ENCODE measurements at places on chromosomes 4 and X. TPM values are rescaled to one million over a fixed set of nuclear protein-coding genes. Genes with fewer than 3 reads are reported as not detected.

GRCh38 chrX:14010566-14010965 is 19.1 kb downstream of the GEMIN8 start:
- no peak for DNase-seq

DNA sequence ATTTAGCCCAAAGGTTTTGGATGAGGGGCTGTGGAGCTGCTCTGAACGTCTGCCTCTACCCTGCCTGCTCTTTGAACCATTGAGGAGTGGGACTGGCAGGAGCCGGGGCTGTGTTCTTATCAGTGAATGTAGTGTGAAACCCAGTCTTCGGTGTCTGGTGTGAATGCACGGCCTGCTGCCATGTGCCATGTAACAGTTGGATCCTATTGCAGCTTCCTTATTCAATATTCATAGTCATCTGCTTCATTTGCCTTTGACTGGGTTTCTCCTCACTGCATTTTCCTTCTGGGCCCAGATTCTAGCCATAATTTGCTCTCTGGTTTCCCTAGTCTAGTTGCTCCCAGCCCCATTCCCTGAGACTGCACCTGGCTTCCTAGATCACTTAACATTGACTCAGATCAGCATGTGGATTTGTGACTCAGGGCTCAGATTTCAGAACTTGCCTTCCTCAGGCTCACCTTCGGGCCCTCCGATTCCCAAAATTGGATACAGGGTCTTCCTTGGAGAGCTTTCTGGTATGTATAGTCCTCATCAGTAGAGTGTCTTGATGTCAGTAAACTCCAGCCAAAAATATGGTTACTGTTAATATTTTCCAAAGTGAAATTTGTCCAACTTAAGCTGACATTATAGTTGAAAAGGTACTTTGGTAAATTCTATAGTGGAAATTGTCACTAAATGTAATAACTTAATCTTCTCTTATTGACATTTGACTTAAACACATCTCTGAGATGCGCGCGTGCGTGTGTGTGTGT is 94.0 kb upstream of the DDIT4L start:
- DNase-seq: no peak

- no peak for DNase-seq
Observed at GRCh38 chrX:142663330-142664095, 362.2 kb upstream of the SPANXN4 start.

- no peak for DNase-seq
Observed at GRCh38 chr4:110400086-110400485, 75.9 kb upstream of the ENPEP start.

DNA sequence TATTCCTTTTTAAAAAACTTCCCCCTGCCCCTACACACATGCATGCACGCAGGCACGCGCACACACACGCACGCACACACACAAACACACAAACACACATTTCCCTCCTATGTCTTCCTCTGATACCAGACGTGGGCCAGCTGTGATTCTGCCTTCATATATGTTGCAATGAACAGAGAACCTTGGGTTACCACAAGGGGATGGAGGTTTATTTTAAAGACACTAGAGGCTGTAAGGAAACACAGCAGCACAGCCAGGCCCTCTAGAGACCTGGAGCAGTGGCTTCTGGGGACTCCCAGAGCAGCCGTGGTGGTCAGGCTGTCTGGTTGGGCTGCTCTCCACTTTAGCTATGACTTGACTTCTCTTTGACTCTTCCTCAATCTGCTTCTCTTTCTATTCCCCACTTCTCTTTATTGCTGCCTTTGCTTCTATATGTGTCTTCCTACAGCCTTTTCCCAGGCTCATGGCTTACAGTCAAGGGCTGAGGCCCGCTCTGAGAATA is 3.2 kb upstream of the TLR10 start:
- DNase-seq: no peak

GRCh38 chrX:20664774-20665173 is 398.1 kb upstream of the RPS6KA3 start:
- DNase-seq: no peak

DNA sequence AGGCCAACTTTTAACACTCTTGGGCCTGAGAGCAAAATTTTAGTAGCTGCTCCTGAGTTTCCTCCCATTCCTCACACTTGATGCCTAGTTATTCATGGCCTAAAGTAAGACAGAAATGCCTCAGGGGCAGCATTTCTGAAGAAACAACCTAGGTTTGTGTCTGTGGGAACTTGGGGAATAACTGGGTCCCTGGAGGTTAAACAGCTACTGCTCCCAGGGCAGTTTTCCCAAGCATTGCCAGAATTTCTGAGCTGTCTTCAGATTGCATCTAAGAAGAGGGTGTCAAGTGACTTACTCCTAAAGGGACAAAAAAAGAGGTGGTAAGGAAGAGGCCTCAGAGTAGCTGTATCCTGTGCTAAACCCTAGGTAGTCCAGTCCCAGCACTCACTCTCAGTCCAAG is 130.8 kb upstream of the ACSL4 start:
- DNase-seq: no peak

DNA sequence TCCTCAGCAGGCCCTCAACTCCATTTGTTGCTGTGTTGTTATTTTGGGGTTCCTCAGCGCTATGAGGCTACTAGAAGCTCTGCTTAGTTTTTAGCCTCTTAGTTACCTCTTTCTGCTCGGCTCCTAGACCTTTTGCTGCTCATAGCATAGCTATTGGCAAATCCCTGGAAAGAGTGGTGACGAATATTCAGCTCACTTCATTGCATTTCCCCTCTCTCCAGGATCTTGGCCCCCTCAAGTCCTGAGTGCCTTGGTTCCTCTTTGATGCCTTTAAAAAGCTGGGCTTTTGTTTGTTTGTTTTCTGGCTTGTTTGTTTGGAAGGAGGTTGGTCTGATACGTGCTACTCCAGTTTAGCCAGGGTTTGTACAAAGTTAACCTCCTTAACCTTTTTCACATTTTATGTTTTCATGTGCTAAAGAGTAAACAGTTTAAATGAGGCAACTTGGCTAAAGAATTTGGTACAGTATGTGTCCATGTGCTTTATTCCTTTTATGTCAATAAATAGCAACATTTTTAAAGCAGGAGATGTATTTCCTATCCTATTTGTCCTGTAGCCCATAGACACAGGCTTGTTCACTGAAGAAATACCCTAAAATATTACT is 31.5 kb downstream of the SMAD1 start:
- no peak for DNase-seq

DNA sequence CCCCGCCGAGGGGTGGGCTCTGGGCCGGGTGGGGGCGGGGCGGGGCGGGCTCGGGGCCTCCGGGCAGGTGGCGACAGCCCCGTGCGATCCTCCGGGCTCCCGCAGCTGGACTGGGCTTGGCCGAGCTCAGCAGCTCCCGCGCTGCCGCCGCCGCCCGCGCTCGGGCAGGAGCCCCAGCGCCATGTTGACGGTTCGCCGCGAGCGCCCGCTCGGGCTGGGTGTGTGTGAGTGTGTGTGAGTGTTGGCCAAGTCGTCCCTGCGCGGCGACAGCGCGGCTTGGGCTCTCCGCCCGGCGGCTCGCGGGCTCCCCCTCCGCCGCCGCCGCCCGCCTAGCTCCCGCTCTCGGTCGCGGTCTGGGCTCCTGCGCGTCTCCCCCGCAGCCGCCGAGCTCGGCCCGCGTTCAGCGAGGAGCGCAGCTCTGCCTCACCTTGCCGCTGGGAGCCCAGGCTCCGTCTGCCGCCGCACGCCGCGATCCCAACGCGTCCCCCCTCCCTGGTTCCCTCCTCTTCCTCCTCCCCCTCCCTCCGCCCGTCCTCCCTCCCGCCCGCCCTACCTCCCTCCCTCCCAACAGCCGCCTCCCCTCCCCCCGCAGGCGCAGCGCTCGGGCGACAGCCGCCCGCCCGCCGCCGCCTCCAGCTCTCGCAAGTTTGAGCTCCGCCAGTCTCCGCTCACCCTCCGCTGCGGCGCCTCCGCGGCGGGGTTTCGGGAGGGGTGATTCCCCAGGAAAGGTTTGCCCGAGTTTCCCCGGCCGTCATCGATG is at the start of gene BCOR:
TSS of gene BCOR (minus strand) at position 455 of the 760 bp plus-strand sequence. CDS start 20,029 bp downstream, outside the sequence.
- DNase-seq: no peak

DNA sequence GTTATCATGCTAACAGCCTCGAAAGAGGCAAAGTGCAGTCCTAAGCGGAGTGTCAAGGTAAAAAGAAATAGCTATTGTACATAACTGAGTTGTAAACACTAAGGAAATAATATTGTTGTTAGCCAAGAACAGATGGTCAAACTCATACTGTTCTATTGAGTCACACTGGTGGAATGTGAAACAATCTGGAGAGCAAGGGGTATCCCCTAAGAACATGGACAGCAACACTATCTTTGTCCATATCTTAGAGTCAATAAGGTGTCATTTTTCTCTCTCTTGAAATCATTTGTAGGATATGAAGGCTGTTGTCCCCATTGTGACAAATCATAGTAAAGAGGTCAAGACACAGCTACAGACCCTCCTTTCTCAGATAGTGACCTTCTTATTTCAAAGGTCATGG is 4.5 kb upstream of the PDGFC start:
- DNase-seq: no peak

DNA sequence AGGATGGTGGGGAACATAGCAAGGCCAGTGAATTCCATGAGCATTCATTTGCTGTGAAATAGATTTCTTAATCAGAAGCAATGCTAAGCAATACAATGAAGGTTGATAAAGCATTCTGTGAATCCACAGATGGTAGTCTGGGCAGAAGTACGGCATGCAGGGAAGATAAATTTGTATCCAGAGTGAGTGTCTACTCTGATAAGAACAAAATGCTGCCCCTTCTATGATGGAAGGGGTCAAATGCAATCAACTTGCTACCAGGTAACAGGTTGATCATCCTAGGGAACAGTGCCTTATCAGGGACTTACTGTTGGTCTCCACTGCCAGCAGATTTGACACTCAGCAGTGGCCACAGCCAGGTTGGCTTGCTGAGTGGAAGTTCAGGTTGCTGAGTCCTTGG is 189.4 kb downstream of the MAB21L2 start:
- no peak for DNase-seq

DNA sequence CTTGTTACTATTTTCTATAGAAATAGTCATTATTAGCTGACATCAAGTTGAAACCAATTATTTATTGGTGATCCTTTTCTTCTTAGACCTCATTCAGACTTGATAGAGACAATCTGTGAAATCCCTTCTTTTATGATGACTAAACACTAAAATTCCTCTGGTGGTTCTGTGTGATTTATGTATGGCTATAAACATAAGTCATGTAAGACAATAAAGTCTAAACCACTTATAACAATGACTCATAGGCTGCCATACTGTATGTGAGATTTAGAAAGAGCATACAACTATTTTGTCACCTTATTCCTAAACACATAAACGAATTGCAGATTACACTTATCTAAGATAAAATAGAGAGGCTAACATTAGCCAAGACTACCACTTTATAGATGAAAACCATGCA is 101.1 kb upstream of the PRR32 start:
- DNase-seq: no peak

- DNase-seq: no peak
Observed at GRCh38 chrX:123906557-123907316, 46.9 kb downstream of the XIAP start.

- DNase-seq: no peak
Observed at GRCh38 chr4:152784490-152785350, 5.0 kb downstream of the ARFIP1 start.

GRCh38 chrX:68018248-68019203 is 414.8 kb downstream of the OPHN1 start:
- no peak for DNase-seq

GRCh38 chr4:145521282-145521681 is 39.6 kb downstream of the SMAD1 start:
- no peak for DNase-seq

- DNase-seq: no peak
Observed at GRCh38 chrX:29254515-29254914, 667.3 kb downstream of the IL1RAPL1 start.

DNA sequence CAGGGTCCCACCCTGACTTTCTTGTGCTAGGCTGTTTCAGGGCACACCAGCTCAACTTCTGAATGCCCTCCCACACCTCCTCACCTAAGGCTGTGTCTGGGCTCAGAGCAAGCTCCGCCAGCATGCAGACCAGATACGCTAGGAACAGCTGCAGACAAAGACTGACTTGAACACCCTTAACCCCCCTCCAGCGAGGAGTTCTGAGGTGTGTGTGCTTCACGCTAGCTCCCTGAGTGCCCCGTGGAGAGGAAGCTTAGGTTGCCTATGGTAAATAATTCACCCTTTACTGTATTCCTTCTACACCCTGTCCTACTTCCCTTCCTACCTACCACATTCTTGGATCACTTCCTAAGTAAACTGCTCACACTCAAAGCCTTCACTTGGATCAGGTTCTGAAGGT is 115.0 kb downstream of the VCX3B start:
- no peak for DNase-seq

GRCh38 chr4:84611531-84611930 is 28.6 kb downstream of the CDS1 start:
- no peak for DNase-seq

GRCh38 chr4:135724421-135724820 is 1522.8 kb upstream of the PABPC4L start:
- no peak for DNase-seq

DNA sequence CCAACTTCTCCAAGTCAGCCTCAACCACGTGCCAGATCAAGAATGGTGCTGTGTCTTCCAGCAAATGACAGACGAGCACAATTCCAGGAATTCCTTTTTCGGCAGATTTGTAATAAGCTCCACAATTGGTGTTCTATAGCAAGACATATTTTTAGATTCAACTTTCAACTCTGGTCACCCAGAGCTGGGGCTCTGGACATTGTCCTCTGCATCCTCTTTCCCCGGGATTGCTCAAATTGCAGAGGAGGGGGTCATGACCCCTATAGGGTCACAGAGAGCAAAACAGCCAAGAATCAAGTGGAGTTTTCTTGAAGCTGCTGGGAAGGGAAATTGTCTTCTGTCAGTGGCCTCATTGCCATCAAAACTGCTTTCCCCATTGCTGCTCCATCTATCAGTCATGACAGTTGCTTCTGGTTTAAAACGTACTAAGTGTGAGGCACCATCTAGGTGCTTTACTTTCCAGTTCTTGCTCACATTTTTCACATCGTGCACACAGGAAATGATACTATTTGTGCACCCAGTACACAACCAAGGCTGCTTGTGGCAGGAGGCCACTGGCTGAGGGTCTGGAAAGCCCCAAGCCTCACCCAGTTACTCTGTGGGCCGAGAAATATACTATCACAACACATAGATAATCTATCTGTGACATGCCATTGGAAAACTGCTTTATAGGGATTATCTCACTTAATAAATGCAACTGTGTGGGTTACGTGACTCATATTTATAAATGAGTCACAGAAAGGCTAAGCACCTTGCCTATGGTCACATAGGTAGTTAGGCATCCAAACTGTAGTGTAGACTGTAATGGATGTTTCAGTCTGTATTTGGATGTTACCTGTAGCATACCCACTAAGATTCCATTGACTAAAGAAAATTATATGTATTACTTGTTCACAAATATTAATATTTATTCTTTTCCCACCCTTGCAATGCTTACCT is 91.7 kb upstream of the PHOX2B start:
- DNase-seq: no peak

The VEGFD gene
- 2.6 TPM for total RNA-seq

The SULT1B1 gene
- 1.2 TPM for total RNA-seq

The TMPRSS11D gene
- not detected for total RNA-seq

The SLC34A2 gene
- 0.58 TPM for total RNA-seq

The SMR3B gene
- total RNA-seq: not detected

The ARMCX2 gene
- 76.9 TPM for total RNA-seq

The GAGE12J gene
- not detected for total RNA-seq

The TLR6 gene
- 8.8 TPM for total RNA-seq

The GPC3 gene
- 192 TPM for total RNA-seq

The ASIC5 gene
- total RNA-seq: not detected

The GUCY1A1 gene
- total RNA-seq: 104 TPM

The USP17L30 gene
- not detected for total RNA-seq

Measured in urinary bladder (tissue), 4 donors.